ENCODE measurements at places on chromosomes 7 and 10. TPM values are rescaled to one million over a fixed set of nuclear protein-coding genes. Genes with fewer than 3 reads are reported as not detected.

IGFBP1 gene
- total RNA-seq = 0.48 TPM

GRCh38 chr10:94075506-94075905, 81.8 kb downstream of the PLCE1 start:
- no peak for DNase-seq

GRCh38 chr10:125982260-125982948, 86.0 kb downstream of the FANK1 start:
- DNase-seq = peak; percentile 72

- no peak for DNase-seq
These were observed 27.0 kb downstream of the DLD start for GRCh38 chr7:107917763-107918651.

DNA sequence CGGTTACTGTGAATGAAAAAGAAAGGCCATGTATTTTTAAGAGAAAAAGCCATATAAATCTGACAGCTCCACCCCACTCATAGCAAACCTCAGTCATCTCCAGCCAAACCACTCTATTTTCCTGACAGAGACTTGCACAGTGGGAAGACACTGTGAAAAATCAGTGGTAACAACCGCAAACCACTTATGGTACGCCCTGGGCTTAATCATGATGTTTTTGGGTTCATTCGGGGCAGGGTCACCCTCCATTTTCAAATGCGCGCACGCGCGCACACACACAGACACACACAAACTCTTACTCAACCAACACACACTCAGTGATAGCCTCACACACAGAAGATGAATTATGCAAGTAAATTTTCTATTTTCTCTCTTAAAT, 82.1 kb upstream of the HPS1 start:
- peak; percentile 50 for DNase-seq

- DNase-seq = no peak
These were observed 19.1 kb downstream of the COL13A1 start for GRCh38 chr10:69820817-69821216.

DNA sequence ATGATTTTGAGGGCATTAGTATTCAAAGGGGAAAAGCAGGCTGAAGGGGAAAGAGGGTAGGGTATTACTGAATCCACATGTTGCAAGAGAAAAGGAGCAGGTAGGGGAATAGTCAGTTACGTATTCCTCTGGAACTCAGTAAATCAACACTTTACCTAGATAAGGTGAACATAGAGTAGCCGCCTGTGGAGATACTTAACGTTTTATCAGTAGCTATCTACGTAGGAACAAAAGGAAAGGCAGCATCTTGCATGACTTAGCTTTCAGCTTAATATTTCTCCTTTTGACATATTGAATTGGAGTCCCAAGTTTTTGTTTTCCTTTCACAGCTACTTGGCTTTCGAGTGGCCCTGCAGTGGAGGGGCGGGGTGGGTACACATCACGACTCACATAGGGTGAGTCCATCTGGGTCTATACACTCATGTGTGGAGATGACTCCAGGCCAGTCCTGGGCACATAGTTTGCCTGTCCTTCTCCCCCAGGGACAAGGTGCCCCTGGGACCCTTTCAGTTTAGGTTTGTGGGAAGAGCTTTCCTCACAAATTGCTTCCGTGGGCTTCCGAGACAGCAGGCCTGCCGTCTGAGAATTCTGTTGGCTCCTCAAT, 48.1 kb downstream of the CCNY start:
- peak; percentile 23 for DNase-seq

CCDC172 gene
- total RNA-seq = not detected

GRCh38 chr7:14858866-14859265, 43.7 kb downstream of the DGKB start:
- no peak for DNase-seq

DNA sequence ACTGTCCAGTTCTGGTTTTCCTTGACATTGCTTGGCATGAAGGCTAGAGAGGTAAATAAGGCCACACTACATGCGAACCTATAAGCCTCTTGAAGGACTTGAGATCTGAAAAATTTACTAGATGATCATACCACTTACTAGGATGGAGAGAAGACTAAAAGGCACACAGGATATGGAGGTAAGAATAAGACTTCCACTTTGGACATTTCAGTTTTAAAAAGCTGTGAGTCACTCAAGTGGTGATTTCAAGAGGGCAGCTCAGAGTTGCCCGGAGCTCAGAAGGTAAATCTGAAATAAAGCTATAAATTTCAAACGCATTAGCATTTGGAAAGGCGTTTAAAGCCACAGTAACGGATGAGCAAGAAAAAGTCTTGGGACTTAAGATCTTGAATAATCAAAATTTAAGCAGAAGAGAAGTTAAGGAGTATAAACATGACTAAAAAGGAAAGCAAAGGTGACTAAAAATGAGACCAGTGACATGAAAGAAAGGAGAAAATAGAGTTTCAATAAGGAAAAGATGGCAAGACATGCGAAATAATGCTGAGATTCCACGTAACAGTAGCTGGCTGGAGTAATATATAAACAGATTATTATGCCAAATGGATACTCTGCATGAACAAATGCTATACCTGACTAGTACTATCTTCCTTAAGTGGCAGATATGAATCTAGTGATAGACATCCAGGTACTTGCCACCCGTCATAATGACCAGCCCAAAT, 68.3 kb downstream of the SNX13 start:
- DNase-seq = no peak

PLEKHS1 gene
- not detected for total RNA-seq

- DNase-seq = no peak
These were observed 35.2 kb upstream of the EBLN1 start for GRCh38 chr10:22252801-22253579.

- DNase-seq = no peak
These were observed 333.4 kb downstream of the SH2D4B start for GRCh38 chr10:80871083-80871482.

Data from HT1080 (cell line).